ENCODE measurements at places on chromosomes 11 and 22. TPM values are rescaled to one million over a fixed set of nuclear protein-coding genes. Genes with fewer than 3 reads are reported as not detected.
A peak's percentile ranks its signal among the peaks of the same experiment; 100 is the strongest.

The VWCE gene
- total RNA-seq: 0.82 TPM

The CCDC87 gene
- total RNA-seq: 0.49 TPM

The CELSR1 gene
- total RNA-seq: 3.9 TPM

The OR9I1 gene
- not detected for total RNA-seq

The SAA4 gene
- not detected for total RNA-seq

The PLEKHB1 gene
- 2.9 TPM for total RNA-seq

The TNNT3 gene
- total RNA-seq: 27.9 TPM

The BTBD18 gene
- not detected for total RNA-seq

The ARHGEF17 gene
- total RNA-seq: 0.50 TPM

The C11orf97 gene
- not detected for total RNA-seq

The CSRP3 gene
- total RNA-seq: not detected

The RRP7A gene
- 31.3 TPM for total RNA-seq

The OR51E2 gene
- not detected for total RNA-seq

The OR4A16 gene
- not detected for total RNA-seq

The SLC6A5 gene
- not detected for total RNA-seq

The MRPL23 gene
- 35.4 TPM for total RNA-seq

The CCND1 gene
- total RNA-seq: 2.3 TPM

The LRRC32 gene
- 1.4 TPM for total RNA-seq

GRCh38 chr11:63961608-63962412 lies 12.6 kb upstream of the COX8A start:
- peak; percentile 47 for DNase-seq

- DNase-seq: no peak
Measured at GRCh38 chr22:46622081-46622521, 1.9 kb downstream of the GRAMD4 start.

- DNase-seq: no peak
Measured at GRCh38 chr11:100684101-100685065, 2.7 kb upstream of the ARHGAP42 start.

- DNase-seq: no peak
Measured at GRCh38 chr22:40638261-40638660, 1.7 kb upstream of the MRTFA start.

DNA sequence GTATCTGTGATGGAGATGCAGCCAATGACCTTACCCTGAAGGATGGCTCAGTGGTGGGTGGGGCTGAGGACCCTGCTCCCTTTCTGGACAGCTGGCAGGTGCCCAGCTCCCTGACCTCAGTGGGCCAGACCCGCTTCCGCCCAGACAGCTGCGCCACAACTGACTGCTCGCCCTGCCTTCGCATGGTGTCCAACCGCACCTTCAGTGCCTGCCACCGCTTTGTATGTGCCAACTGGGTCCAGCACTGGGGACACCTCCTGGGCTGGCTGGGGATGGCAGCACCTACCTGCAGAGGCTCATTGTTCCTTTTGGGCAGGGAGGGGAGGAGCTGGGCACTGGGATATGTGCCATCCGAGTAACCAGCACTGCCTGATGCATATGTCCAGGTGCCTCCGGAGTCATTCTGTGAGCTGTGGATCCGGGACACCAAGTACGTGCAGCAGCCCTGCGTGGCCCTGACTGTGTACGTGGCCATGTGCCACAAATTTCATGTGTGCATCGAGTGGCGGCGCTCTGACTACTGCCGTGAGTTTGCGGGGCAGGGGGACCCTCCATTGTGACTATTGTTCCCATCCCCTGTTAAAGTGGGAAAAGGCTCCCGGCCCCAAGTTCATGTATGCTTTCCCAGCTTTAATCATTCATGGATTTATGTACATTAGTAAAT lies 84.8 kb downstream of the OTOG start:
- DNase-seq: no peak

GRCh38 chr22:45481661-45482060 lies 21.0 kb upstream of the FBLN1 start:
- no peak for DNase-seq

DNA sequence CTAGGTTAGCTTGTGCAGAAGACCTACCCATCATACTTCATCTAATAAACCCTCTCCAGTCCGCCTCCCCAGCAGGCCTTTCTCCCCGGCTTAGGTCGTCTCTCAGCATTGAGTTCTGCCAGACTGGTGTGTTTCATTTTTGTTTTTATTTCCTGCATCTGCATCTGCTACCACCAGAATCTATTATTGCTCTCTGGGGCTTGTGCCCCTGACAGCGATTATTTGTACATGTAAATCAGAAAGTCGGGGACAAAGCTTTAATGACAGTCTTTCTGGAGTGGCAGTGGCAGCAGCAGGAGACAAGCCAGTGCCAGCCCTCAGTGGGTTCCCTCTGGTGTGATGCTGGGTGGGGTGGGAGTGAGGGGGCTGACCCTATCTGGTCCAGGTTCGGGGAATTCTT lies 127.5 kb downstream of the PKNOX2 start:
- no peak for DNase-seq

- DNase-seq: no peak
Measured at GRCh38 chr11:120657306-120658070, 145.9 kb downstream of the GRIK4 start.

DNA sequence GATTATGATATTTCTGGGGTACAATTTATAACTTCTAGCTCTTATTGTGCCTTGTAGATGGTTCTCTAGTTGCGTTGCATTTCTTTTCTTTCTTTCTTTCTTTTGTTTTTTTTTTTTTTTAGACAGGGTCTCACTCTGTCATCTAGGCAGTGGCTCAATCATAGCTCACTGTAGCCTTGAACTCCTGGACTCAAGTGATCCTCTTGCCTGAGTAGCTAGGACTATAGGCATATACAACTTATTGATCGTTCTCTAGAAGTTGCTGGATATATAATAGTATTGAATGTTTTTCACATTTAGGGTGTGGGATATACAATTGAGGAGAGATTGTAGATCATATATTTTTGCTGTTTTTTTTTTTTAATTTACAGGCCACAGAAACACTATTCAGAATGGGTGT lies 119.2 kb downstream of the TMEM135 start:
- no peak for DNase-seq

- DNase-seq: no peak
Measured at GRCh38 chr11:121336279-121336937, 43.8 kb downstream of the SC5D start.

GRCh38 chr11:120030411-120030810 lies 107.5 kb downstream of the TRIM29 start:
- DNase-seq: no peak

- no peak for DNase-seq
Measured at GRCh38 chr22:24002851-24003250, 2.4 kb downstream of the GSTT4 start.

DNA sequence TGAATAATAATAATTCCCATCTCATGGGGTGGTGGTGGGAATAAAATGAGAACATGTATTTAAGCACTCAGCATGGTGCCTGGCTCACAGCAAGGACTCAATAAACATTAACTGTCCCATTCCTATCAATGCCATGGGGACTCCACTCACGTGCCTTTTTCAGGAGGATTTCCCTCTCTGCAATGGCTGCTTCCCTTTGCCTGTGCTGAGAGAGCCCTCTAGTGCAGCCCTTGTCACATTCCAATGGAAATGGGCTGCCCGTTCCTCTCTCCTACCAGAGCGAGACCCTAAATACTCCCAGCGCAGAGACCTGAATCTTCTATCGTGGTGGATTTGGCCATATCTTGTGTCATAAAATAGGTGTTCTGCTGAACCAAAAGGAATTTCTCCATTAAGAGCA lies 621.5 kb upstream of the B3GAT1 start:
- no peak for DNase-seq

DNA sequence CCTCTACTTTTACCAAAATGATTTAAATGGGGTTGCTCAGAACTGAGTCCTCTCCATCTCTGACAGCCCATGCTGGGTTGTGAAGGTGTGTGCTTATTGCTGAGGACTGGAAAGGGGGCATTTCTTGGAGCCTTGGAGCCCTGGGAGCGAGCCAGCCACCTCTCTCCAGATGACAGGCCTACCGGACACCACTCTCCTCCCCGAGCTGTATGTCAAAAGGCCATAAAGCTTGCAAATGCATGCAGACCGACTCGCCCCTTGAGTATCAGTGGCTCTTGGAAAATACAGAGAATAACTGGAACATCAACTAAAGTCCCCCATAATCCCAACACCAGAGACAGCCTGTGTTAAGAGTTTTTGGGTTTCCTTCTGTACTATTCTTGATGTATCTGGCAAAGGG lies 67.9 kb upstream of the PITPNB start:
- DNase-seq: no peak

DNA sequence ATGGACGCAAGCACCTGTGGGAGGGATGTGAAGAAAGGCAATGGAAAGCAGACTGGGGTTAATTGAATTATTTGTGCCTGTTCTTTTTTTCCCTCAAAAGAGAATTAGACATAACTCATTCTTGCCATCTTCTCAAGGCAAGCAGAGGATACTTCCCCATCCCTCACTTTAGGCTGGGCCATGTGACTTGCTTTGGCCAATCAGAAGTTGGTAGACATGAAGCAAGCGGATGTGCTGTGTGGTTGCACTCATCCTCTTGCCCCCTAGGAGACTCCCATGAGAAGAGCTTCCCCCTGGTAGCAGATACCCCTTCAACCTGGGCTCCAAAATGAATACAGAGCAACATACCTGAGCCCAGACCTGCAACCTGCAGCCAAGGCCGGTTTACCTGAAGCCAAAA lies 124.4 kb upstream of the ZC3H12C start:
- no peak for DNase-seq

DNA sequence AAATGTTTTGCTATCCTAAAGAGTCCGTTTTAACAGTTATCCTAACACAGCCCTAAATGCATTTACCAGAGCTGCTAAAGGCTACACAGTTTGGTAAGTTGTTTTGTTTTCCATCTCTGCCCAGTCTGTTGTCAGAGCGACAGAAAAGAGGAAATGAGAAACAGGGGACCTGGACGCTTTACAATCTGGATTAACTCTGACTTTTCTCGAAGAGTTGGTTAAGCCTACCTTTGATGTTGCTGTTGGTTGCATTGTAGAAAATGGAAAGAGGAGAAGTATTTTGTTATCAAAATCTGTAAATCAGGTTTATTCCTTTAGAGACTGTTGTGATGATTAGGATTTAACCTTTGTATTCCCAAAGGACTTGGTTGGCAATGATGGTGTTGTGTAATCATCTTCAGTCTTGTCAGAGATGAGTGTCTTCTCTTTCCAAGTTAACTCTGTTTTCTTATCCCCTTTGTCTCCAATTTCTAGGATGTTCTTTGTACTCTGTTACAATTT lies 481 bp downstream of the ANGPTL5 start:
- peak; percentile 29 for DNase-seq

GRCh38 chr11:13965337-13965736 lies 2.8 kb downstream of the SPON1 start:
- no peak for DNase-seq

DNA sequence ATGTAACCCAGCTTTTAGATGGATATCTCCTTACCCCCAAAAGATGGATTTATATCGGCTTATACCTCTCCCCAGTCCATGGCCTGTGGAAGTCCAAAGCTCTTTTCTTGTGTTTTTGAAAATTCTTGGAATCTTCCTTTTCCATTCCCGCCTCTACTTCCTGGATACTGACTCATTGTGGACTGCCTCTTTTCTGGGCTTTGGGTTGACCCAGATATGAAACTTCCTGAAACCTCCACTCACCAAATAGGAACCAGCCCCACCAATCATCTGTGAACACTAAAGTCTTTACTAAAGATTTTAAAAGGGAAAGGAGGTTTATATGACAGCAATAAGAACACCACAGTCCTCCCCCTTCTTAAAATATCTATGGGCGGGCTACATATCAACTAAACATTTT lies 163.4 kb upstream of the SYN3 start:
- no peak for DNase-seq

DNA sequence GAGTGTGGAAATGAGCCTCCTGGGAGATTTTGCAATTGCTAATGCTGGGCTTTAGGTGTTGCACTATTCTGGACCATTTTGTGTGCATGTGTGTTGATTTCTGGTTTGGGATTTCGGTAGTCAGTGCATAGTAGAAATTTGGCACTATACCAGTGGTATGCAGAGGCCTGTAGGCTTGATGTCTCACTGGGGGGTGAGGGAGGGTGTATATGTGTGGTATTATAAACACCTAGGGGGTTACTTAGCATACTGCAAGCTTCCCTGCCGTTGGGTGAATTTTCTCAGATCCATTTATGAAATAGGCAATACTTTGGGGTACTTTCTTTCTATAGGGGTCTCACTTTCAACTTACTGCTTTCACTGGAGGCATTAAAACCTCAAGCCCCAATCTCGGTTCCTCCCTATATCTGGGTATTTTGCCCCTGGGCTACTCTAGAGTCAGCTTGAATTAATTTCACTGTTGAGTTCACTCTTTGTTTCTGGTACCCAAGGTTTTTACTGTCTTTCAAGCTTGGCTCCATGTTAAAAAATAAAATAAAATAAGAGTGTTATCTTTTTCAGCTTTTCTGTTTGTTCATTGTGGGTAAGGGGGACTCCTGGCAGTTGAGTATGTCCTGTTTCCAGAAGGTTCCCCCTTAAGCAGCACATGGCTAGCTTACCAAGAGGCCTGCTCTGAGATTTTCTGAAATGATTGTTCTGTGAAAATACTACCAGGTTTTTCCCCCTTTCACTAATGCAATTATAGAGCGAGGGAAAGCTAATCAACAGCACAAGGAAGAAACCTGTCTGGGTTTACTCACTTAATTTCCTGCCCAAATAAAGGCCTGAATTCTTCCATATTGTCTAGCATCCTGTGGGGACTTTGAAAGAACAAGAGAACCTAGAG lies 45.8 kb downstream of the PPFIBP2 start:
- no peak for DNase-seq

- DNase-seq: no peak
Measured at GRCh38 chr11:119361056-119361787, 14.7 kb upstream of the MFRP start.

- DNase-seq: no peak
Measured at GRCh38 chr11:30786256-30787110, 200.3 kb upstream of the MPPED2 start.

- DNase-seq: peak; percentile 43
Measured at GRCh38 chr22:24503137-24503842, 8.2 kb downstream of the UPB1 start.

- DNase-seq: no peak
Measured at GRCh38 chr11:124749912-124750311, 2.1 kb downstream of the VSIG2 start.
